Smooth muscle cell of trachea (primary cell): ENCODE measurements at places on chromosomes 5 and 9. TPM values are rescaled to one million over a fixed set of nuclear protein-coding genes. Genes with fewer than 3 reads are reported as not detected.

Gene SLC24A2
- total RNA-seq: not detected in 2 replicates

Gene FUT7
- total RNA-seq: not detected in 2 replicates

Gene OLFM1
- 4.1 and 4.9 TPM in 2 replicates for total RNA-seq

Gene DDX46
- total RNA-seq: 15.5 and 31.6 TPM in 2 replicates

Gene CHSY3
- total RNA-seq: 1.7 and 2.0 TPM in 2 replicates

Gene CCDC152
- 5.8 and 8.0 TPM in 2 replicates for total RNA-seq

Gene GAPVD1
- 51.3 and 59.8 TPM in 2 replicates for total RNA-seq

Gene ZNF367
- total RNA-seq: 0.99 and 6.8 TPM in 2 replicates

Gene PCDHGA12
- total RNA-seq: 26.0 and 35.4 TPM in 2 replicates

Gene SPINK14
- total RNA-seq: not detected in 2 replicates

Gene NXNL2
- total RNA-seq: 2.0 and 2.3 TPM in 2 replicates

Gene SPOUT1
- total RNA-seq: 17.9 and 22.0 TPM in 2 replicates

Gene FGFR4
- total RNA-seq: 20.1 and 36.7 TPM in 2 replicates

Gene C9
- under 0.01 TPM in 1 of 2 replicates, not detected in the other for total RNA-seq
